ENCODE measurements at places on chromosomes 7 and 10.

DNA sequence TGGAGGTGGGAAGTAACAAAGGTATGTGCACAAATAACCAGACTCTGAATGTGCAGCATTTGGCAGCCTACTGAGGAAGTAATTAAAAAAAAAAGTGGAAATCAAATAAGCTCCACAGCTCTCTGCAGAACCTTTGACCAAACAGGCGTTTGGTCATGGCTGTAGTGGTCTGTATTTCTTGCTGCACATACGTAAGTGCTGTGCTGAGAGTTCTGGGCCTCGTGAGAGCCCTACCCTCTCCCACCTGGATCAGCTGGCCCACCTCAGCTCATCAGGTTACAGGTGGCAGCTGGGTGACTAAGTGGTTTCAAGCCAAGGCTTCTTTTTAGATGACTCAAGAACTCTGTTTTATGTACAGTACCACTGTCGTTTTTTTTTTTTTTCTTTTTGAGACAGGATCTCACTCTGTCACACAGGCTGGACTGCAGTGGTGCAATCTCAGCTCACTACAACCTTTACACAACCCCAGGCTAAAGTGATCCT is 178.2 kb upstream of the KLF6 start:
- DNase-seq = peak; percentile 54

- DNase-seq = no peak
These were observed 63.0 kb downstream of the RGS10 start for GRCh38 chr10:119479532-119479931.

DNA sequence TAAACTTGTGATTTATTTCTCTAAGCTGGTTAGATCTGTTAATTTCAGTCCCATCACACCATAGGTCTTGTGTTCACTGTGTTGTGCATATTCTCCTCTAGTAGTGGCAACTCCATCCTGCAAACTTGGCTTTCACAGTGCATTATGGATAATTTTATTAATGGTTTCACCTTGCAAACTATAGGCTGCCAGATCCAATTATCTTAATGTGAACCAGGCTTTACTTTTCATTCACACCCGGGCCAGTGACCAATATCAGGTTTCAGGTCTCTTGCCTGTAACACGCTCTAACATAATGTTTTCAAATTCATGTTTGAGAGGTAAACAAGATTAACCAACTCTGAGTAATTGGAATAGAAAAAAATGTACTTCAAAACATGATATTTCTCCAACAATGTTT is 1293.0 kb downstream of the REEP3 start:
- DNase-seq = no peak

- DNase-seq = no peak
These were observed 181.7 kb downstream of the LRMDA start for GRCh38 chr10:75612904-75613684.

DNA sequence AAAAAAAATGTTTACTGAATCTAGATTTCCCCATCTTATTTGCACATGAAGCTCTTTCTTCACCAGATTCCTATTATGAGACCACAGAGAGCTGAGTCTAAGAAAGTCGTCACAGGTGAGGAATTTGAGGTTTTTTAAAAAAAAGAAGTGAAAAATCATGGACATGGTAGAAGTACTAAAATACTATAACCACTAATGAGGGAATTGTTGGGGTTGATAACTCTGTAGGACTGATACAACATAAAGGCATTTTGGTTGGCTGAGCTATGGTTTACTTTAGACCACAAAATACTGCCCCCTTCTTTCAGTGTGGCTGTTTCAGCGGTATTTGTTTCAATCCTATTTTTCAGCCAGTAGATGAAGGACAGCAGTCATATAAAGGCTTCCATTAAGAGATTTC is 1111.3 kb downstream of the TYW1 start:
- no peak for DNase-seq

DNA sequence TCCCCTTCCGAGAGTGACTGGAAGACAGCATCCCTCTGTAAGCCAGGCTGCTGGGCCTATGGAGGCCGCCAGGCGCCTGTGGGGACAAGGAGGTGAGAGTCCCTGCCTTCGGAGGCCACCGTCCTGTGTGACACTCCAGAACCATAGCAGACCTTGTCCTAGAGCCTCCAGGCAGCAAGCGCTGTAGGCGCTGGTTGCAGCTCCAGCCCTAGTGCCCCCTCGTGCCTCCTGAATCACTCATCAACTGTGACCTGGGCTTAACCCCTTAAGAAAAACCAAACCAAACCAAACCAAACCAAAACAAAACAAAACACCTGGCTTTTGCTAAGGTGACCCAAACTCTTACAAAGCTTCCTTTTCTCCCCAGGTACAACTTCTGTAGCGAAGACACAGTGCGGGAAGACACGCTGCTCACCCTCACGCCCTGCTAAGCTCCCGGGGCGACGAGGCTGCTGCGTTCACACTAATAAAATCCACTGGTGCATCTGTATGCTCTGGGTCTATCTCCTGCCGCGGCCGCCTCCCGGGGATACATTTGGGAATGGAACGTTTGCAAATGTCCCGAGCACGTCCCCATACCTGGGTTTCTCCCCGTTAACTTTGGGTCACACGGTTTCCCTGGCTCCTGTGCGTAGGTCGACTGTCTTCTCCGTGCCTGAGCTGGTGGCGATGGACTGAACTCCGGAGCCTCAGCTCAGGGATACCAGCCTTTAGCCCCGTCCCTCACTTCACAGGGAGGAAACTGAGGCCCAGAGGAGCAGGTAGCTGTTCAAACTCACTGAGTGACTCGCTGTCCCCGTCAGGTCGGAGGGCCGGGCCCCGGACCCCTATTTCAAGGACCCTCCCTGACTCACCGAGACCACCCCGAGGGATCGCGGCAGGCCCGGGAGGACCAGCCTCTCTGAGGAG is 11.8 kb upstream of the PNLIPRP2 start:
- DNase-seq = no peak

- DNase-seq = no peak
These were observed 171.1 kb upstream of the PHF14 start for GRCh38 chr7:10802526-10802925.

DNA sequence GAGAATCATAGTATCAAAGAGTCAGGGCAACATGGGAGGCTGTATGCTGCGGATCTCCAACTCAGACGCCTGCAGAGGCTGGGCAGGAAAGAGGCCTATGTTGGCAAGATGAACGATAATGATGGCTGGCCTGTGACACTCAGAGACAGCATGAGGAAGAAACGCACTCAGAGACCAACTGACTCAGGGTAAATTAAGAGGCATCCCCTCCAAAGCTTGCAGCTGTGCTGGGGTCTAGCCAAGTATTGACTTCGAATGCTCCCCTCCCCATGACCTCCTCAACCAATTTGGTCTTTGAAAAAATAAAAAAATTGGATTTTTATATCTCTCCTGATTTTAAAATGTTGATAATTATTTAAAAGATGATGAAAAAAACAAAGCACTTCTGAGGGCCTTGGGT is 718.9 kb downstream of the GRID1 start:
- DNase-seq = no peak

GRCh38 chr10:118521415-118522117 is 73.9 kb downstream of the PRLHR start:
- DNase-seq = peak; percentile 66

- DNase-seq = no peak
These were observed 356.4 kb downstream of the GALNT17 start for GRCh38 chr7:71488308-71488707.

GRCh38 chr10:121155742-121156474 is 304.7 kb downstream of the WDR11 start:
- DNase-seq = no peak

GRCh38 chr10:17349717-17350116 is 104.7 kb downstream of the ST8SIA6 start:
- no peak for DNase-seq

DNA sequence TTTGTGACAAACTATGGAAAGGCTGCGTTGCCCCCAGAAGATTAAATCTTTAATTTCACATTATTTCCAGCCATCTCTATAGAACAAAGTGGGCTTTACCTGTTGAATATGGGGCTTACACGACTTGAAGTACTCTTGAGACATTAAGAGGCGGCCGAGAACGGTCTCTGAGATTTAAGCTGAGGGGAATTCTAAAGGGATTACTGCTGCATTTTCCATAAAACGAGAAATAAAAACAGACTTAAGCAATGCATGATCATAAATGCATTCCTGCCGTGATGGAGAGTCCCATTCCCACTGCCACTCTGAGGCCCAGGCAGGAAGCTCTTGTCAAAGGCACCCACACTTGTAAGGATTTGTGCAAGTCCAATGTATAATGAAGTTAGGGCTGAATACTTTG is 329.7 kb upstream of the SHH start:
- no peak for DNase-seq

Data from activated CD4-positive, alpha-beta T cell treated with anti-CD3 and anti-CD28 coated beads, Interleukin-2, amount 10 ng/mL, durations not matched to agents 24 days and 14 days (primary cell).